ENCODE measurements at places on chromosomes 2 and 18.

DNA sequence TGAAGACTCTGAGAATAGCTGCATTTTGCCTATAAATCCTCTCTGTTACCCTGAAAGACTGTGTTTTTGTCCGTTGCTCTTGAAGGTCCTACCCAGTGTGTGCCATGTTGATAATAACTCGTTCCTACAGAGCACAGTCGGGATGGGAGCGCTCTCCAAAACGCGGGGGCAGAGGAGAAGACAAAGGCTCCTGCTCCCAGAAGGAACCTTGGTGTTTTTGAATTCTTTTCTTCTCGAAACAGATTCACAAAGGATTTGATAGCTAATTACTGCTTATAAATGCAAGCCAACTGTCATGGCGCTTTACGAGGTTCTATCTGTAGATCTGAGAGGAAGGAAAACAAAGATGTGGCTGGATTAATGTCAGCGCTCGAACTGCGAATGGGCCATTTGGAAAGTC, 19.3 kb upstream of the HDAC4 start:
- no peak for DNase-seq

- DNase-seq = no peak
Observed at GRCh38 chr2:188459061-188459460, 167.4 kb downstream of the GULP1 start.

- DNase-seq = no peak
Observed at GRCh38 chr2:100176925-100177324, 34.5 kb upstream of the AFF3 start.

- DNase-seq = no peak
Observed at GRCh38 chr18:77857678-77858655, 608.3 kb downstream of the GALR1 start.

DNA sequence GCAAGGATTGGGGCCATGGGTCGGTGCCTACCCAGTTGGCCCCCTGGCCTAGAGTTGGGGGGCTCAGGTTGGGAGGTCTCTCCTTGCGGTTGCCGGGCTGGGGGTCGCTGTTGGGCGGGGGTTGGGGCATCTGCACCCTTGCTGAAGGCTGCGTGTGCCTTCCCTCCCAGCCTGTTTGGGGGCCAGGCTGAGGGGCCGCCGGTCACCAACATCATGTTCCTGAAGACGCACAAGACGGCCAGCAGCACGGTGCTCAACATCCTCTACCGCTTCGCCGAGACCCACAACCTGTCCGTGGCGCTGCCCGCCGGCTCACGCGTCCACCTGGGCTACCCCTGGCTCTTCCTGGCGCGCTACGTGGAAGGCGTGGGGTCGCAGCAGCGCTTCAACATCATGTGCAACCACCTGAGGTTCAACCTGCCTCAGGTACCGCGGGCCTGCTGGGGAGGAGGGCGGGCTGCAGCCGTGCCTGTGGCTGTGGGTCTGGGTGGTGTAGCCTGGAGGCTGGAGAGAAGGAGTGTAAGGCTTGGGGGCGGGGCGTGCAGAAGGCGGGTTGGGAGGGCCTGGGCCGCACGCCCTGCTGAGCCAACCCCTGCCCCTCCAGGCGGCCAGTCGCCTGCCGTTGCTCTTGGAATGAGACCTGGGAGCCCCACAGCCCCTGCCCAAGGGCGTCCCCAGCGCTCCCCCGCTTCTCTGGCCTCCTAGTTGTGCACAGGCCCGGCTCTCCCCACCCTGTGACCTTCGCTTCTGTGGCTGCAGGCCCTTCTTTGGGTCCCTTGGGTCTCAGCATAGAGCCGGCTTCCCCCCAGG, 7.2 kb upstream of the NEU4 start:
- no peak for DNase-seq

- no peak for DNase-seq
Observed at GRCh38 chr2:88195246-88195645, 25.1 kb downstream of the THNSL2 start.

- DNase-seq = no peak
Observed at GRCh38 chr2:215672406-215672805, 236.5 kb upstream of the FN1 start.

DNA sequence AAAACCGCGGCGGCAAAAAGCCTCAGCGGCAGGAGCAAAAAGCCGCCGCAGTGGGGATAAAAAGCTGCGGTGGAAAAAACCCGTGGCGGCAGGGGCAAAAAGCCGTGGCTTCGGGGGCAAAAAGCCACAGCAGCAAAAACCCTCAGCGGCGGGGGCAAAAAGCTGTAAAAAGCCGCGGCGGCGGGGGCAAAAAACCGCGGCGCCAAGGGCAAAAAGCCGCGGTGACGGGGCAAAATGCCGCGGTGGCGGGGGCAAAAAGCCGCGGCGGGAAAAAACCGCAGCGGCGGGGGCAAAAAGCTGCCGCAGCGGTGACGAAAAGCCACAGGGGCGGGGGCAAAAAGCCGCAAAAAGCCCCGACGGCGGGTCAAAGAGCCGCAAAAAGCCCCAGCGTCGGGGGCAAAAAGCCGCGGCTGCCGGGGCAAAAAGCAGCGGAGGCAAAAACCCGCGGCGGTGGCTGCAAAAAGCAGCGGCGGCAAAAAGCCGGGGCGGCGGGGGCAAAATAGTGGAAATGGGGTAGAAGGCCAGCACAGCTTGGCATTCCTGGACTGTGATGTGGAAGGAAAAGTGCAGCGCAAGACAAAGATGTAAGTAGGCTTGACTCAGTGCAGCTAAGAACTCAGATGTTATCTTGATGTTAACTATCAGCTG, 151.8 kb downstream of the ANKRD30BL start:
- DNase-seq = no peak

DNA sequence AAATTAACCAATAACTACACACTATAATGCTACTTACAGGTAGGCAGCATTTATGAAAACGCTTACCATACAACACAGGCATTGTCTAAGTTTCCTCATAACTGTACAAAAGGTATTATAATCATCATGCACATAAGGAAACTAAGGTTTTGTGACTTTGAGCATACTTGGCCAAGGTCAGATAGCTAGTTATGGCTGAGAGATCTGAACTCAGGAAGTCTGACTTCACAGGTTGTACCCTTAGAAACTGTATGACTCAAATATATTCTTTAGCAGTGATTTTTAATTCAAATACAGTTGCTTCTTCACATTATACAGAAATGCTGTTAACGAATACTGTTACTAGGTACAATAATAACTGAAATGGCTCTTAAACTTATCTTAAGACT, 89.3 kb downstream of the TRIP12 start:
- DNase-seq = no peak

DNA sequence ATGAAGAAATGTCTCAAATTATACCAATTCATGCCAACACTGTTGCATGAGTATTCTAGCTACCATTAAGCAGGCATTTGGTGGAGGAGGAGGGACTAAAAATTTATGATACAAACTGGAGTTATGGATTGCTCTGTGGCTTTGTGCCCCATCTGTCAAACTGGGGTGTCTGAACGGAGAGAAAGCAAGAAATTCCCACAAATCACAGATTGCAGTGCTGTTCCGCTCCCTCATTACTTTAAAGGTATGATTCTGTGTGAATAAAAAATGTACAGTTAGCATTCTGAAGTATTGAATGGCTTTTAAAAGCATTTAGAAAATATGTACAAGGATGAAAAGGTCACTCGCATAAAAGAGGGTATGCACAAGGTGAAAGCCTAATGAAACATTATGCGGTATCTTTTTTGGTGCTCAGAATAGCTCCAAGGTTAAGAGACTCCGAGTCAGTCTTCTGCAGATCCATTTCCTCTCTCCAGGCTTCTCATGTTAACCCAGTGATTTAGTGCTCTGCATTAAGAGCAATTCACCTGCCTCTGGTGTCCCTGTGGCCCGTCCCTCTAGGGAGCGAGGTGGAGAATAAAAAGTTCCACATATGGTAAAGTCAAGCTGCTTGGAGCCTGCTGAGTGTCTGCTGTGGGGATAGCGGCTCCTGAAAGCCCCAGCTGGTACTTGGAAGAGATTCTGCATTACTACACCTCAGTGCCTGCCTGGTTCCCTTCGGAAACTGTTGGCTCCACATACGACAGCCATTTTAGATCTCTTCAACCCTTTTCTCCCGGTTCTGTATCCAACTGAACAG, 184.2 kb downstream of the ZNF521 start:
- no peak for DNase-seq

DNA sequence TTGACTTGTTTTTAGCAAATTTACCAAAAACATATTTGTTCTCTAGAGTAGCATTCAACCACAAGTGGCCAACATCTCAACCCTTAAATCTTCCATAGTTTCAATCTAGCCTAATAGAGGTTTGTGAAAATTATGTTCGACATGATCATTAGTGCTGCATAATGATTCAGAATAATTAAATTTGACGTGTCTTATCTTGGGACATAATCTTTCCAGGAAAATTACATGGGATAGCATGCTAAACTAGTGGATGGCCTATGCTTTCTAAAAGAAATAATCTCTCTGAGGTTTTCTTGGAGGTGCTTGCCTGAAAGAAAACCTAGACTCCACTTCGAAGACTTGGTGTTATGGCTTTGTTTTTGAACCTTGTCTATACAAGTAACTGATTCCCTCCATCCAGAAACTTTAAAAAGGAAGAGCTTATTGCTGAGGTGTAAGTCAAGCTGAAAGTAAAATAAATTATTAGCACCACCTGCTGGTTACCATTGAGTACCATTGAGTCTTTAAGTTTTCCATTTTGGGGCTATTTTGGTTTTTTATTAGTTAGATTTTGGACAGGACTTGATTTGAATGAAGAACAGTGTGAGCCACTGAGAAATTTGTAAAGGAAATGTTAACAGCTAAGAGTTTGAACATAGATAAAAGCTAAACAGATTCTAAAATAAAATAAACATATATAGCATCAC, 32.7 kb downstream of the COX7A2L start:
- no peak for DNase-seq

DNA sequence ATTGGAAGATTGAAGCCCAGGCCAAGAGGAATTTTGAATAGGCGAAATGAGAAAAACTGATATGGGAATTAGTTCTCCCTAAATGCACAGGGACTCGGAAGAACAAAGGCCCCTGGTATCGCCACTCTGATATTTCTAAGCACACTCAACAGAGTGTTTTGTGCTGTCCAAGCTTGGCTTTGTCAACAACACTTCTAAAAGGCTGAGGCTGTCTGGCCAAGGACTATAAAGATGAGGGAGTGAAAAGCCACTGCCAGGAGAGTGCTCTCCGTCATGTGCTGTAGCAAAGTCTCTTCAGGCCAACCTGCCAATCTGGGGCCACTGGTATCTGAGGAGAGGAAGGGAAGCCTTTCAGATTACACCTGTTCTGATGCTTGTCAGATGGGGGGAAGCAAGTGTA, 611.2 kb upstream of the PIK3C3 start:
- no peak for DNase-seq

DNA sequence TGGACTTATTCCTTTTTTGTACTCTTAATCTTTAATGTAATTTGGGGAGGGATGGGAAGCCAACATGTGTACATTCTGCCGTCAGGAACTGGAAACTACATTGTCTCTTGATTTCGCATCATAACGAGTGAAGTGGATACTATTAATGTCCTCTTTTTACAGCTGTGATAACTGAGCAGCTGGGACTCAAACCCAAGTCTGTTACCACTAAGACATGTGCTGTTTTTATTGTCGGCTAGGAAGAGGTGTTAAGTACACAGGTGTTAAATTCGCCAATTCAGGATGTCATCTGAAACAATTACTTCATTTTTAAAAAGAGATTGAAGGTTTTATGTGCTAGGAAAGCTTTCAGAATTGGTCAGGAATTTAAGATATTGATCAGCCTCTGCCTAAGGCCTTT, 6.9 kb downstream of the GMCL1 start:
- no peak for DNase-seq

- DNase-seq = no peak
Observed at GRCh38 chr2:129443235-129443864, 536.1 kb upstream of the RAB6C start.

- no peak for DNase-seq
Observed at GRCh38 chr2:239368906-239369552, 31.8 kb downstream of the HDAC4 start.

DNA sequence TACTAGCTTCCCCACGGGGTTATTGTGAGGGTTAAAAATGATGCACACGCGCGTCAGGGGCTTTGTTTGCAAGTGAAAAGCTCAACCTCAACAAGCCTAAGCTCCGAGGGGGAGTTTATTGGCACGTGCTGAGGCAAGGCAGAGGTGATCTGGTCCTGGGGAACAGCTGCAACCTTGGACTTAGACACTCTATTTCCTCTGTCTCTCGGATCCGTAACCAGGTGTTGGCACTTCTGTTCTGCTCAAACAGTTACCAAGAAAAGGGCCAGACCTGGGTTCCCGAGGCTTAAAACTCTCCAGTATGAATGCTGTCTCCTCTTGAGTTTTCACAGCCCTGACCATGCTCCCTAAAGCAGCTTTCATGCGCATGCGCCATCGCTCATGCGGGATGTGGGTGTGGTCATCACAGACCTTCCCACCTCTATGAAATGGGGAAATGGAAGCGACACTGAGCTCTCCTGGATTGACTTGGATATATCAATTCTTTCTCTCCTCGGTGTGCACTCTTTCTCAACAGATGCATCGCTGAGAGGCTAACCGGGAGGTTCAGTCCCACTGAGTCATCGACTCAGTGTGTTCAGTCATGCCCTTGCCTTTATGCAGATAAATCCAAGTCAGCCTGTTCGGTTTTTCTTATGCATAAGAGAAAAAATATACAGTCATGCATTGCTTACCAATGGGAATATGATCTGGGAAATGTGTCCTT, 19.9 kb upstream of the RAB31 start:
- no peak for DNase-seq

- no peak for DNase-seq
Observed at GRCh38 chr2:188629753-188630527, 338.3 kb downstream of the GULP1 start.

GRCh38 chr2:105915005-105915558, 170.4 kb downstream of the NCK2 start:
- no peak for DNase-seq

GRCh38 chr2:135617501-135618015, 86.3 kb downstream of the R3HDM1 start:
- no peak for DNase-seq

DNA sequence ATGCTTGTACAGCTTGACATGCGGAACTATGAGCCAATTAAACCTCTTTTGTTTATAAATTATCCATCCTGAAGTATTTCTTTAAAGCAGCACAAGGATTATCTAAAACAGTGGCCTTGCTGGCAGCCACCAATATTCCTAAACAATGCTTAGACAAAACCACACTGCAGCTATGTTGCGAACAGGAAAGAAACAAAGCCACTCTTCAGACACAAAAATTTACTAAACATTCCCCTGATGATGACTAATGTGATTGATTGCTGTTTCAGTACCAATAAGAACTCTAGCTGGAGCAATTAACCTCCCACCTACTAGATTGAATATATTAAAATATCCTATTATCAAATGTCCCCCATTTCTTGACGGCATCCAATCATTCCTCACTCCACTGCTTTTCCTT, 325.8 kb upstream of the REG3G start:
- no peak for DNase-seq

- DNase-seq = no peak
Observed at GRCh38 chr2:46674488-46674887, 195.1 kb downstream of the TMEM247 start.

DNA sequence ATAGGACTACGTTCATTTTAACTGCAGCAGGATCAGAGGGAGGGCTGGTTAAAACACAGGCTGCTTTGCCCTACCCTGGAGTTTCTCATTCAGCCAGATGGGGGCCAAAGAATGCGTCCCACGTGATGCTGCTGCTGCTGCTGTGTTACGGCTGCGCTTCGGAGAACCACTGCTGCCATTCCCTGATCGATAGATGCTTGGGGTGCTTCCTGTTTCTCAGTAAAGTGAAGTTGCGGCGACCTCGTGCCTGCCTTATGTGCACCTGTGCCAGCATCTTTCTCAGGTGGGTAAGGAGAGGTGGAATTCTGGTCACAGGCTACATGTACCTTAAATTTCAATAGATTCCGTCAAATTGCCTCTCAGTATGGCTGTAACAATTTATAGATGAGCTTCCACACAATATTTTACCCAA, 24.7 kb upstream of the TOGARAM2 start:
- DNase-seq = peak; percentile 41

GRCh38 chr2:174618179-174618578, 20.6 kb upstream of the WIPF1 start:
- no peak for DNase-seq
